ENCODE measurements at places on chromosomes 16 and 17.

- no peak for DNase-seq
Observed at GRCh38 chr17:49670641-49671040, 7.3 kb downstream of the SPOP start.

DNA sequence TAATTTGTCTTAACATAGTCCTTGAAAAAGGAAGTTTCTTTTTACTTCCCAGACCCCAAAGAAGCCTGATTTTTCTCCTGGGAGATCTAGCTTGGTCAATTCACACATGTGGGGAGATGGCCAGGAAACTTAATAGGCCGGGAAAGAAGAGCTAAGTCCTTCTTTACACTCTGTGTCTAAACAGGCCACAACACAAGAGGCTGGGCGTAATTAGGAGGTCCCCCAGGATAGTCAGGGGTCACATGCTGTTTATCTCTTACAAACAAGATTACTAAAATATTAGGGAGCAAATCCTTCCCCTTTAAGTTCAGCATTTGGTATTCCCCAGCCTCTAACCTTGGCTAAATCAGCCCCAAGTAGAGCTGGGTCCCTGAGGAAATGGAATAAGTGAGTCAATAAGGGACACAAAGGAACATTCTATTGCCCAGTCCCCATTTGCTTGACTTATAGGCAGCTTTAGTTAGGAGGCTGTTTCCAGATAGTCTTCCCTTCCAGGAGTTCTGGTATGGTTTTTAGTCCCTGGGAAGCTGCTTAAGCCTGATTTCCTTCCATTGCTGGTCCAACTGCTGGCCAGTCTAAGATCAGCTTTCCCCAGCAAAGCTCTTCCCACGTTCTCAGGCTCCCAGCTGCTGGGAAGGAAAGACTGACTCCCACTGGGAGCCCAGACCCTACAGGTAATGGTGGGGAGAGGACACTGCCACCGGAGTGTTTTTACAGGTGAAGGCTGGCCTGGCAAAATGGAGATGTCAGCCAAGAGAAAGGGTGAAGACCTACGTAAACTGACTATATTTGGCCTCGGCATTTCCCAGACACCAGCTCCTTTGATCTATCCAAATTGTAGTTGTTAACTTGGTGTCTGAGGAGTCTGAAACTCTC is 14.1 kb upstream of the HOXB9 start:
- DNase-seq = no peak

DNA sequence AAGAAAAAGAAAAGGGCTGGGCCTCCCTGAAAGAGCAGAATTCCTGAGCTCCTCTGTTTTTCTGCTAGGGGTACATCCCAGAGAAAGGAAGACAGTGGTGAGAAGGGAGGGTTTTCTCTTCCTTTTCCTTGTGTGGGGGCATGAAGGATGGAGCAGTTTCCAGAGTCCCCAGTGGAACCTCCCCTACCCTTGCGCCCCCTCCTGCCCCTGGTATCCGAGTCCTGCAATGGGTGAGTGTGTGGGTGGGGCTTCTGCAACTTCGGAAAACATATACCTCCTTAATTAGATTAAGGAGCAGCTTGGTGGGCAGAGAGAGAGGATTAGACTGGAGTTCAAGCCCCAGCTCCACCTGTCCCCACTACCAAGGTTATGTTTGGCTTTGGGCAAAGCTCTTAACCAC is 5.4 kb upstream of the GIP start:
- DNase-seq = no peak

- no peak for DNase-seq
Observed at GRCh38 chr17:11273596-11273995, 32.6 kb downstream of the SHISA6 start.

DNA sequence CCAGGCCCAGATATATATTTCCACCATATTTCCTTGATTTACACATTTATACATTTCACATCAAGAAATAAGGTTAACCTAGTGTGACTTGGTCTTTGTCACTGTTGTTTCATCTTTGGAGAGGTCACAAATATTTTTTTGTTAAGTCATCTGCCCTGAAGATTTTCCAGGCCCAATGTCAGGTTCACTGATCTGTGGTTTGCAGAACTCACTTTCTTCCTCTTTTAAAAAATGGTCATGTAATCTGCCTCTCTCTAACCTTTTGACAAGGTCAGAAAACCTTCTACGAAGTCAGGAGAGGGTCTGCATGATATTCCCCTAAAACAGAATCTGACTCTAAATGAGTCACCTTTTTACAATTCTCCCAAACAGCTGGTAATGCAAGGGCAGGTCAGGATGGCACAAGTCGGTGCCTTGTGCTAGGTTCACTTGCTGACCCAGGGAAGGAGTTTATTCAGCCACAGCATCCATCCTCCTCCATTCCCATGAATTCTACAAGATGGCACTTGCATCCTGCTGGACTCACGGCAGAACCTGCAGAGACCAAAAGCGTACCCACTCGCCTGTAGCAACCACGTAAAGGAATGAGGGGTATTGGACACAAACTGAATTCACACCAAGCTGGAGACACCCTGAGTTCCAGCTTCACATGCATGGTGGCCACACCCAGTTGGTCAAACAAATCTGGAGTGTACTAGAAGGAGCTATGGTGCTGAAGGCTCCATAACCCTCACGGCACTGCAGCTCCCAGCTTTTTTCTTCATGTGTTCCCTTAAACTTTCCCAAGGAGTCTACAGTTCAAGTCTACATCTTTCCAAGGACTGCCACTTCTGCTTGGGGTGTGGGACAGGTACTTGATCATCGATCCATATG is 1.6 kb upstream of the KIAA0513 start:
- DNase-seq = no peak

- no peak for DNase-seq
Observed at GRCh38 chr17:12977008-12977751, 40.6 kb downstream of the ELAC2 start.

GRCh38 chr17:68446626-68447041 is 10.7 kb downstream of the WIPI1 start:
- no peak for DNase-seq

- no peak for DNase-seq
Observed at GRCh38 chr17:40022961-40023541, 7.8 kb downstream of the CSF3 start.

DNA sequence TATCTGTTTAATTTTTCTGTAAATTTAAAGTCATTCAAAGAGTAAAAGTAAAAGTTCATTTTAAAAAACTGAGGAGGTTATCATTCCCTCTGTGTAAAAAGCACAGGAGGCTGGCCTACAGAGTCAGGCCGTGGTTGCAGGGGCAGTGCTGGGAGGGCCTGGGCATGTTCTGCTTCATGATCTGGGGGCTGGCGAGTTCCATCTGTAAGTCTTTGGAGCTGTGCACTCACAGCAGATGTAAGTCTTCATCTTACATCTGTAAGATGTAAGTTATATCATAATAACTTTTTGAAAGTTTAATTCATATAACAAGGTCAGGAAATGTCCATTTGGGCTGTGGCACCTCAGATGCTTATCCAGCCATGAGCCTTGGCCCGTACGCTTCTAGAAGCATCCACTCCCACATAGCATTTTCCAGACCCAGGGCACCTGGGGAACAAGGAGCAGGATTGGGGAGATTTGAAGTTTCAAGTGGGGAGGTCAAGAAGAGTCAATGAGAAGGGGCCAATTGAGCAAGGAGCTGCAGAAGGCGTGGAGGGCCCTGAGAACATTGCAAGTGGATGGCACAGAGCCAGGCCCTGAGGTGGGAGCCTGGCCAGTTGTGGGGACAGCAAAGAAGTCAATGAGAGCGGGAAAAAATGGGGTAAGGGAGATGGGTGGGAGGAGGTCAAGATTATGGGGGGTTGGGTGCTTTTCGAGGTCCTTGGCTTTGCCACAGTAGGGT is 54.1 kb downstream of the TNFRSF13B start:
- DNase-seq = no peak

DNA sequence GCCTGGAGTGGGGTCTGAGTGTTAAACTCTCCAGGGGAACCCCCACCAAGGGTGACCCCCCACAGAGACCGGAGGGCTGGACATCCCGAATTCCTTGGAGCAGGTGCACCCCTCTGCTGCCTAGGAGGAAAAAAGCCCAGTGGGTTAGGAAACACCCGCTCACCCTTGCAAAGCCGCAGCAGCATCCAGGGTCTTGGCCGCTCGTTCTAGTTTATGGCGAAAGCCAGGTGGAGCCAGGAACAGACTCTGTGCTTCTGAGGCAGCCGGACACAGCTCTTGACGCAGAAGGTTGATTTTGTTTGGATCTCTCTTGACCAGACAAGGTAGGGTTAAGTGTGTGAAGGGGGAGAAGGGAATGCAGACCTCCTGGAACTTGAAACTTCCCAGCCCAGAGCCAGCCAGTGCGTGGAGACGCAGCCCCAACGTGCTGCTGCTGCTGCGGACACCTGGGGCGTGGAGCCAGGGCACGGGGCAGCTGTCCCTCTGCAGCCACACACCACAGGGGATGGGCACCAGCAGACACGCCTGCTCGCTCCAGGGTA is 154.5 kb downstream of the LAT start:
- no peak for DNase-seq

GRCh38 chr16:27778171-27778925 is 228.4 kb downstream of the KATNIP start:
- DNase-seq = no peak

DNA sequence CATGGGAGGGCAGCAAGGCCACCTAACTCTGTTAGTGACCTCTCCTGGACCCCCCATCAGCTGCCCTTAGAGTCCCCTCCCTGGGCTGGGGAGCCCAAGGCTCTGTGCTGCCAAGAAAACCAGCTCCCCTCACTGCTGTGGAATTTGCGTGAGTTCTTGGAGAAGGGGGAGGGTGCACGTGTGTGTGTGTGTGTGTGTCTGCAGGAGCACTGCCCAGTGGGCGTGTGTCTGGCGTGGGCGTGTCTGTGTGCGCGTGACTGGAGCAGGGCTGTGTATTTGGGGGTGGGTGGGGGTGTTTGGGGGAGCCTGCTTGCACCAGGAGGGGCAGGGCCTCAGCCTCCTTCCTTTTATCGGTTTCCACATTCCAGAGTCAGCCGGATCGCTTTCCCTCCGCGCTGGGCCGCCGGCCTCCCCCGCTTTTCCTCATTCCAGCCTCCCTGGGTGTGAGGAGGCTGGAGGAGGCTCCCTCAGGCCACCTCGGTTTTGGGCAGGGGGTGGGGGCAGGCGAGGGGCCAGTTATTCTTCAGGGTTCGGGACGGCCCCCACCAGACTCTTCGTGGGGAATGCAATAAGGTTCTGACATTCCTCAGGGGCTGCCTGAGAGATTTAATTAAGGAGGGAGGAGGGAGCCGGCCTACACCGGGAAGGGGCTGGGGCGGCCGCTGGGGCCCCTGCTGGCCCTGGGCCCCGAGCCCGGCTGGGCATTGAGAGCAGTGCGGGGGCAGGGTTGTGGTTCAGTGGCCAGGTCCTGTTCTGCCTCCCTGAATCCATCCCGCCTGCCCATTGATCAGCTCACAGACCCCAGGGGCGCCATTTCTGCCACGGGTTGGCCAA is 2.5 kb downstream of the VASN start:
- DNase-seq = no peak

DNA sequence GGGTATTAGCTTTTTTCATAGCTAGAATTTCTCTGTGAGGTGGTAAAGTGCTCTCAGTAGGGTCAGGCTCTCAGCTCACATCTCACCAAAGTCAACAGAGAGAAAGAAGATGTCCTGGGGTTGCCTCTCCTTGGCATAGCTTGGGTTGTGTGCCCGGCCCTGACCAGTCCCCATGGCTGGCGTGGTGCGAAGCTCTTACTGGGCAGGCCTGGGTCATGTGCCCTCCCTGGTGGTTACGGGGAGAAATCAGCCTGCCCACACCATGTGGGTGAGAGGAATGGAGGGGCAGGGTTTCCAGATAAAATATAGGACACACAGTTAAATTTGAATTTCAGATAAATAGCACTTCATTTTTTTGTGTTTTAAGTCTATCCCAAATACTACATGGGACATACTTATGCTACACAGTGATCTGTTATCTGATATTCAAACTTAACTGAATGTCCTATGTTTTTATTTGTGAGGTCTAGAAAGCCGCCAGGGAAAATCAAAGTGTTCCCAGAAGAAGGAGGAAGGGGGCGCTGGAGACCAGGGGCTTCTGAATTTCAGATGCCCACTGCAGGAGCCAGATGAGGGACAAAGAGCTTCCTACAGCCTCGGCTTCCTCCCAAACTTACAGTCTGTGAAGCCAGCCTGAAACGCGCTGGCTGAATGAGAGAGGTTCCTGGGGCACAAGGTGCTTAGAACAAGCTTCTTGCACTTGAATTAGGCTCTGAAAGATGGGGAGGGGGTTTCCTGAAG is 45.4 kb downstream of the NKD1 start:
- DNase-seq = no peak

DNA sequence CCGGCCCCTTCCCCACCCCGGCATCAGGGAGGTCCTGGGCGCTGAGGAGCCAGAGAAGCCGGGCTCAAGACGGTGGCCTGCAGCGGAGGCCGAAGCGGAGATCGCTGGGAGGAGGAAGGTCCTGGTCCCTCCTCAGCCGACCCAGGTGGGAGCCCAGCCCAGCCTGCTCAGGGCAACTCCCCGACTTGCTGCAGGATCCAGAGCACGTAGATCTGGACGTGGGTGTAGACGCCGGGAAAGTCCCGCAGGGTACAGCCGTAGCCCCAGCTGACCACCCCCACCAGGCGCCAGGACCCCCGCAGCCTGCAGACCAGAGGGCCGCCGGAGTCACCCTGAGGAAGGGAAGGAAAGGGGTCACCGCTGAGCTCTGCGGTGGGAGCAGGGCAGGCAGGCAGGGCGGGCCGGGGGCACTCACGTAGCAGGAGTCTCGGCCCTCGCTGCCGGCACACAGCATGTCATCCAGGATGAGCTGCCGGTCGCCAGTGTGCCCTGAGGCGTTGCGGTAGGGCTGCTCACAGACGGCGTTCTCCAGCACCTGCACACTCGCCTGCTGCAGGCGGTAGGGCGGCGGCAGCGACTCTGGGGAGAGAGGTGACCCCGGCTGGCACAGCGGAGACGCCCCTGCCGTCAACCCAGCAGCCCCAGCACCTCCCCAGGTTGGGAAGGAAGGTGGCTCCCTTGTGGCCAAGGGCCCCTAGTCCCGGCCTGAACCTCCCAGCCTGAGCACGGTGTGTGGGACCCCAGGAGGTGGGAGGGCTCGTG is 5.4 kb downstream of the TPSD1 start:
- DNase-seq = no peak

DNA sequence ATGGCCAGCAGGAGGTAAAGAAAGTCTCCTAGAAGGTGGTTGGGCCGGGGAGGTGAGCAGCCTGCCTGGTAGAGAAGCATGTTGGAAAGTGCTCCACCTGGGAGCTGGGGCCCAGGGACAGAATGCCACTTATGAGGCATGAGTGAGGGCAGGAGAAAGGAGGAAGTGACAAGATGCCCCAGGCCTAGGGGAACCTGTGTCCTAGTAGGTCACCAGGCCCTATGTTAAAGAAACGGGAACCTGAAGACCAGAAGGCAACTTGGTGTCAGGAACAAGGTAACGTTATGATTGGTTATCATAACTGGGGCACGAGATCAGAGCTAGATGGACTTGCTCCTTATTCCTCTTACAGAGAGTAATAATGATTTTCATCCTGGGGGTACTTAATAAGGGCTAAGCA is 34.3 kb downstream of the PITPNC1 start:
- no peak for DNase-seq

DNA sequence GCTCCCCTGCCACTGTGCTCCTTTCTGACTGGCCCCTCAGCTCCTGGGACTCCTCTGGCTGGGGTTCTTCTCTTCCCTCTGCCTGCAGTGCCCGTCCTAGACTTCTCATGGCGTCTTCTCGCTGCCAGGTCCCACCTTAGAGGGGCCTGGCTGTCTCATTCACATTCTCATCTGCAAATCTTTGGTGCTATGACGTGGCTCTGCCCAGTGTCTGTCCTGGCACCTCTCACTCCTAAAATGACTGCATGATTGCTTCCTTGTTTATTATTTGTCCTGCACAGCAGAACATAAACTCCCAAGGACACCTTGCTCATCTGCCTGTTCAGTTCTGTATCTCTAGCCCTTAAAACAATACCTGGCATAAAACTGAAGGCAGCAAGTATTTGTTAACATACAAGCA is 18.5 kb upstream of the ALDH3A2 start:
- no peak for DNase-seq

GRCh38 chr17:71187145-71187878 is 933.5 kb upstream of the SOX9 start:
- no peak for DNase-seq

Measured in epithelial cell of proximal tubule (primary cell).